ENCODE measurements at places on chromosomes 12 and 14.

DNA sequence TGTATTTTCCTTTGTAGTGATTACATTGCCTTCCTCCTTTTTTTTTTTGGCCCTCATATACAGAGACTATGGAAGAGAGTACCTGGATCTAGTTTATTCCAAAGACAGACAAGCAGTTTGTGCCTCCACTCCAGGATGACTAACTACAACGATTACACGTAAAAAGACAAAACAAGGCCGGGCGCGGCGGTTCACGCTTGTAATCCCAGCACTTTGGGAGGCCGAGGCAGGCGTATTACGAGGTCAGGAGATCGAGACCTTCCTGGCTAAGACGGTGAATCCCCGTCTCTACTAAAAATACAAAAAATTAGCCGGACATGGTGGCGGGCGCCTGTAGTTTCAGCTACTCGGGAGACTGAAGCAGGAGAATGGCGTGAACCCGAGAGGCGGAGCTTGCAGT, 2.2 kb downstream of the CERS5 start:
- no peak for DNase-seq

DNA sequence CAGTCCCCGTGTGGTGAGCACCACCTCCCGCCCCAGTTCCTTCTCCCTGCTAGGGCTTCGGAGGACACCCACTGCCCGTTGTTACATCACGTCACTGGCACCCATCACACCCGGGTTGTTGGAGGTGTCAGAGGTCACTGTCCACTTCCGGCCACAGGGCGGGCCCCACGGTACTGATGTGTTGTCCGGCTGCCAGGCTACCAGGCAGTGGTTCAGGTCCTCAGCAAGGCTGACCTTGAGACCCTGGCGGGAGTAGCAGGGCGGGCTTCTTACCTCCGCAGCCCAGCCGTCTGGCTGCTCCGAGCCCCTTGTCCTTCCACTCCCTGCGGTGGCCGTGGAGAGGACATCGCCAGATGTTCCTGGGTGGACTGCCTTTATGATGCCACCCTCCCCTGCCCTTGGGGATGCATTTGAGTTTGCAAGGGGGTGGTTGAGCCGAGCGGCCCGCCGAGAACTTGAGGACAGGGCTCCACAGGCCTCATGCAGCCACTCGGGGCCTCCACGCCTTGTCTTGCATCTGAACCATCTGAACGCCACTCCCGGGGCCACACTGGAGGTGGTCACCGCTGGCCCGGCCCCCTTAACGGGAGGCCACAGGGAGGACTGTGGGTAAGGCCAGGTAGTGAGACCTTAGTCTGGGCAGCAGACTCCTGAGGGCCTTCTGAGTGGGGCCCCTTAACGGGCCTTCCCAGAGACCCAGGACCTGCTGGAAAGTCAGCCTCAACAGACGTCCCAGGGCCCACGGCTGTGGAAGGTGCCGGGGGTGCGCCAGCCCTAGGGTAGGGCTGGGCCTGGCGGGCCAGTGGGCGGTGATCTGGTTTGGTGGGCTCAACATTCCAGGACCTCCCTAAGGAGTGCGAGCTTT, 27.1 kb upstream of the PLD4 start:
- no peak for DNase-seq

DNA sequence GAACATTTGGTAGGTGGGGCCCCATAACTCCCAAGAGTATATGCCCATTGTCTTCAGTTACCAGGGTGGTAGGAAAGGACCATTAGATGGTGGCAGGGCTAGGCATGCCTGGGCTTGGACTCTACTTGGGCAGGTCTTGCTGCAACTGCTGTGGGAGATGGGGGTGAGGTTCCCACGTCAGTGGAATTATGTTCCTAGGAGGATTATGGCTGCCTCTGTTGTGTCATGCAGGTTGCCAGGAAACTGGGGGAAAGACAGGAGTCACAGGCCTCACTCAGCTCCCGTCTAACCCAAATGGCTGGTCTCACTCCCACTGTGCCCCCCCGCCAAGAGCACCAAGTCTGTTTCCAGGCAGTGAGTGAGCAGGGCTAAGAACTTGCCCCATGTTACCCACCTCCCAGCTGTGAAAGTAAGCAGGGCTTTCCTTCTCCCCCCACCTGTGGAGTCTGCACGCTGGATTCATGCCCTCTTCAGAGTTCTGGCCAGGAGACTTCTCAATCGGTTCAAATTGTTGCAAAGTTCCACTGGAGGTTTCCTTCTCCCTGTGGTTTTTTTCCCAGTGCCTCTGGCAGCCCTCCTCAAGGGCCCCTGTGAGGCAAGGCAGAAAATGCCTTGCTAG, 337.5 kb downstream of the CCDC91 start:
- DNase-seq = no peak

DNA sequence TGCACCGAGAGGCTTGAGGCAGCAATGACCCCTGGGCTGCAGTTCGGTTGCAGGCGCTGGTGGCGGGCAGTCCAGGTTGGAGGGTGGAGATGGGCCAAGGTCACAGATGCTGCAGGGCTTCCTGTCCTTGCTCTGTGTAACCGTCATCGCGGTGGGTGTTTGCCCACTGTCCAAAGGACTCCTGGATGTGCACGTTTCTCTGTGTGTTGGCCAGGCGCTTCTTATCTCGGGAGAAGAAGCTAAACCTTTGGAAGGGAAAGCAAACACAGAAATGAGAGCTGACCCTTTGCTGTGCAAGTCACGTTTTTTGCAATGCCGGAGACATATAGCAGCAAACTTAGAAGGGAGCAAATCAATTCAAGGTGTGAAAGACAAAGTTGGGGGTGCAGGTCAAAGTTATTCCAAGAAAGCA, 14.5 kb downstream of the SNRNP35 start:
- no peak for DNase-seq

GRCh38 chr12:105982022-105982421, 156.7 kb downstream of the NUAK1 start:
- DNase-seq = no peak

GRCh38 chr12:68911197-68911718, 21.7 kb downstream of the CPM start:
- no peak for DNase-seq

GRCh38 chr14:82510007-82510406, 976.4 kb upstream of the SEL1L start:
- no peak for DNase-seq

DNA sequence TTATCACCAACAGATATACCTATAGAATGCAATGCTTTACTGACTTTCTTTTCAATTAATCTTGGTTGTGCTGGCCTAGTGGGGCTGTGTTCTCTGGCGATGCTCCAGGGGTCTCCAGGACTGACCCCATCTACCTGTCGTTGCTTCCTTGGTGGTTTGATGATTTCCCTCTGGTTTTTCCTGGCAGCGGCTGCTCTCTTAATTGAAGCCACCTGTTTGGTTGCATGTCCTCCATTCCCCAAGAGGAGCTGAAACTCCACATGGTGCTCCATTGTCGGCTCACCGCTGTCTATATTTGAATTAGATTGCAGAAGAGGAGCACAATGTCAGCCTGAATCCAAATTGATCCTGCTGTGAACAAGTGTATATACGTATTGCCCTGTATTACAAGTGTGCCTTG, 7.1 kb upstream of the IFNG-AS1 start:
- DNase-seq = no peak

- no peak for DNase-seq
Measured at GRCh38 chr14:82642425-82642824, 1108.8 kb upstream of the SEL1L start.

DNA sequence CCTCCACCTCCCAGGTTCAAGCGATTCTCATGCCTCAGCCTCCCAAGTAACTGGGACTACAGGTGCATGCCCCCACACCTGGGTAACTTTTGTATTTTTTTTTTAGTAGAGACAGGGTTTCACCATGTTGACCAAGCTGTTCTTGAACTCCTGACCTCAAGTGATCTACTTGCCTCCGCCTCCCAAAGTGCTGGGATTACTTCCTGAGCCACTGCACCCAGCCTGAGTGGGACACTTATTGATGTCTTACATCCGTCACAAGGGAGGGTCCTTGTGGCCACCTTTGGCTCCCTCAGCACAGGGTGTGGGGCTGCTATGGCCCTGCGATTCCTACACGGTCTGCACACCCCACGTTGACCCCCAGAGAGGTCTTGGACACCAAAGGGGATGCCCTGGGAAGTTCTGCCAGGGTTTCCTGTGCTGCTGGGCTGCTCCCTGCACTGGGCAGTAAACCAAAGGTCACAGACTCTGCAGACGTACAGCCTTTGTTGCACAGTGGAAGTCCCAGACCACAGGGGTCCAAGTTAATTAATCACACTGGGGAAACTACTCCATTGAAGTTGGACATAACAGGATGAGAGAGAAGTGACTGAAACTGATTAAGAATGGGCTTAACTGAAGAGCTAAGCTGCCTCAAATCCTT, 95.7 kb downstream of the SAMD4A start:
- DNase-seq = no peak

GRCh38 chr14:92033906-92034687, 5.8 kb downstream of the TRIP11 start:
- DNase-seq = no peak

- no peak for DNase-seq
Measured at GRCh38 chr14:103806805-103807204, 40.6 kb downstream of the PPP1R13B start.

- no peak for DNase-seq
Measured at GRCh38 chr14:48584031-48584430, 908.6 kb upstream of the MDGA2 start.

- DNase-seq = no peak
Measured at GRCh38 chr14:53951627-53952303, 4.9 kb downstream of the BMP4 start.

- DNase-seq = no peak
Measured at GRCh38 chr12:39372929-39373328, 70.0 kb downstream of the KIF21A start.

DNA sequence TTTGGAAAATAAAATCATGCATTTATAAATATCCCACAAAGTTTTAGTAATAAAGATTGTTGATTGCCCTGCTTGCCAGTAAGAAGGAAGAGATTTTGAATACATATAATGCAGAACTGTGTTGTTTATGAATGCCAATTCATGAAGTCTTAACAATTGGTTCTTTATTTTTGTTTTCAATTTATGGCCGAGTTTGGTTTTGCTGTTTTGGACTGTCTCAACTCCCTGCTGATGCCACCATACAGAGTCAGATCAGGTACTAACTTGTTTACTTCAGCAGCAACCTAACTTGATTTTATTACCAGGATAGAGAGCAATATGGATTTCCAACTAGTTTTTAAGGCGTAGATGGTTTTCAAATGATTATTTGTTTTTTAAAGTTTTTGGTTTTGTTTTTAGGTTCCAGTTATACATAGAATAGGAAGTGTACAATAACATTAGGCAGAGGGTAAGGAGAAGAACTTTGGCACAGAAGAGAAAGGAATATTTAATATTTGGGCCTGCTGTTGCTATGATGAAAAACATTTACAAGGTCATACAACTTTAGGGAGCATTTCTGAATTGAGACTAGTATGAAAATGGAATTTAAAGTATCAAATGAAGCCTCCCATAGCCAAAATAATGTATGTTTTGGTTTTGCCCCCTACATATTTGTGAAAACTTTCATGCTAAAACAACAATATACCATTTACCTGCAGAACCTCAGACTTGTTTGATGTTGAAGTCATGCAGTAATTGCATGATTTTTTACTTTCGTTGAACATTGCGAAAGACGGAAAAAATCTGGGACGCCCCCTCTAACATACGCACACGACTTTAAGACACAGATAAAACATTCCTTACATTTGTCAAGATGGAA, 904 bp upstream of the FAM177A1 start:
- no peak for DNase-seq

GRCh38 chr14:91397965-91398591, 19.5 kb downstream of the CCDC88C start:
- DNase-seq = no peak

DNA sequence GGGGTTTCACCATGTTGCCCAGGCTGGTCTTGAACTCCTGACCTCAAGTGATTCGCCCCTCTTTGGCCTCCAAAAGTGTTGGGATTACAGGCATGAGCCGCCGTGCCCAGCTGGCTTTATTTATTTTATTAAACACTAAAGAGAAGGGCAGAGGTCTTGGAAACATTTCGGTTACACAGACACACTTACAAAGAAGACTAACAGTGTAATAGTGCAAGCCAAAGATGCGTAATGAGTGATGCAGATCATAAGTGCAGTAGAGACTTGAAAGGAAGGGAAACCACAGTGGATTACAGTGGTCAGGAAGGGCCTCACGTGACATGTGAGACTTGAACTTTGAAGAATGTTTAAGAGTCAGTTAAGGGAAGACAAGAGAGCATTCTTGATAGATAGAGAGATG, 33.9 kb upstream of the CDK17 start:
- DNase-seq = peak; percentile 51

DNA sequence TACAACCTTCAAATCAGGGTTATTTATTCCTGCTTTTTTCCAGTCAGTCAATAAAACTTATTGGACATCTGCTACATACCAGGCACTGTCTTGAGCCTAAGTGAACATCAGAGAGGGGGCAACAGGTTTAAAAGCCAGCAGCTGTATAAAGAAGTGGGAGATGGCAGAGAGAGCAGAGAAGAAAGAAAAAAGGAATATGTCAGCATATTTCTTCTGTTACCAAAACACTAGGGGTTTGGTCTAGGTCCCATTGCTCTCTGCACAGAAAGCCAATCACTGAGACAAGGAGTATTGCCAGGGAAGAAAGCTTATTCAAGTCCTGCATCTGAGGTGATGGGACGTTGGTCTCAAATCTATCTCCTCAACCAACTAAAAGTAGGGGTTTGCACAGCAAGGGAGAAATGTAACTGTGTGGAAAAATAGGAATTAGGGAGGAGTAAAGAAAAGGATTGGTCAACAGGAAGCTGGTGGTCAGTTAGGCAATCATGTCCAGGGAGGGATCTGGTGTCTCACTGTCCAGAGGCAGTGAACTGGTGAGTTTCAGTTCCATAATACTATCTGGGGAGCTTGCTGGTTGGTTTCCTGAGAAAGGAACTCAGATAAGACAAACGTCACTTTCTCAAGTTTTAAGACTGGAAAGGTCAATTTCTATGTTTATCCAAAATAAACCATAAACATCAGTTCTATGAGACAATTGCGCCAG, 107.5 kb downstream of the PHLDA1 start:
- no peak for DNase-seq

GRCh38 chr12:121980191-121980891, 41.3 kb upstream of the BCL7A start:
- DNase-seq = no peak

DNA sequence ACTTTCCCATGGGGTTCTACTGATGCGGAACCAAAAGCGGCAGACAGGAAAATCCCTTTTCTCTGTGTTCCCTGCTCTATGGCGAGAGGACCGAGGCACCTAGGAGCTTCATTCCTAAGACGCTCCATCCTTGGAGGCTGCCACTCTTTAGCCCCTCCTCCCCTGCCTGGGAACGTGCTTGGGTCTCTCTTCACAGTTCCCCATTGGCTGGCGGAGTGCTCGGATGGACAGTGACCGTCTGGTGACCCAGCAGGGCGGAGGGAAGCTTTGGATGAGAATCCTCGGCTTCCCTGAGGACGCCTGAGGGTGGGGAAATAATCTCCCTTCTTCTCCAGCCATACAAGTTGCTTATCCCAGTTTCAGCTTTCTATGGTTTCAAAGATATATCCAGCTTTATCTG, 37.3 kb downstream of the KCNA5 start:
- no peak for DNase-seq

GRCh38 chr14:85566603-85567002, 36.7 kb downstream of the FLRT2 start:
- DNase-seq = no peak

DNA sequence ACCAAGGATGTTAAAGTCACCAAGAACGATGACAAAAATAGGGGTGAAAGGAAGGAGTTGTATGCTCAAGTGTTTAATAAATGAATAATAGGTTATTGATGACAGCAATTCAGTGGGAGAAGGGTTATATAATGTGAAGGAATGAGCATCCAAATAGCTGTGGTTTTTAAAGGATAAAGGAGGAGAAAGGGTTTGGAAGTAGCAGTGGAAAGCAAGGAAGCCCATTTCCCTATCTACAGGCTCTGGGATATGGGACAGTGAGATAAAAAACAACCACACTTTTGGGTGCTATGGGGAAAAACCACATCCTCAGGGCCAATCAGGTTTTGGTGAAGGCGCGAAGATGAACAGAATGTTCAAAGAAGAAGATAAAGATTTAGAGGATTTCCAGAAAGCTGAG, 258.6 kb downstream of the ZFP36L1 start:
- DNase-seq = no peak
